ENCODE measurements at places on chromosomes 12 and 14.

- no peak for DNase-seq
These were observed 23.9 kb downstream of the NCKAP1L start for GRCh38 chr12:54521293-54522060.

DNA sequence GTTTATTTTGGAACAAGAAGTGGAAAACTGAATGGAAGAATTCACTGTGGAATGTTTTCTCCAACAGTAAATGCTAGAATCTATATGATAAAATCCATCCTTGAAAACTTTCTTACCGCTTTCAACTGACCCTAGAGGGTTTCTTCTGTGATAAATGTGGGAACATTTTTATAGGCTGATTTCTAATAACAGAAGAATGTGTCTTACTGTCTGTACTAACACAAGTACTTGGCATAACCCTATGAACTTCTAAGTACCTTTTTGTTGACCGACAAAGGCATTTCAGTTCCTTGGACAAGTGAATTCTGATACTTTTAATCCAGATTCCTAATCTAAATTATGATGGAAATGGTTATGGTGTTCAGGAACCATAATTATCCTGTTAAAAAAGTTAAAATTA, 1109.7 kb upstream of the FLRT2 start:
- no peak for DNase-seq

DNA sequence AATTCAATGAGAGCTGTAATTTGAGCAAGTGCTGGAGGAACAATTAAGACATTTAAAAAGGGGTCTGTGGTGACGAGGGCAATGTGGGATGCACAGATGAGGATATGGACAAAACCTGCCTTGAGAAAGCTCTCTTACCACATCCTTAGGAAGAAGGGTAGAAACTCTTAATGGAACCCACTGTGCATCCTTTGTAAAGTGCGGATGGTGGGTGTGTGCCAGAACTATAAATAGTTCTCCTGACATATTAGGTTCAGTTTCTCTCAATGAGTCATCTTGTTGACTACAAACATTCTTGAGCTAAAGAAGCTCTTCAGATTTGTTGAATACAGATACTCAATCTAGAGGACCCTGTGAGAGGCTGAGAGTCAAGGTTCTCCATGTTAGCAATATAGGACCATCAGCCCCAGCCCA, 106.1 kb upstream of the ANO4 start:
- peak; percentile 35 for DNase-seq

GRCh38 chr14:67111022-67111421, 78.2 kb upstream of the GARIN2 start:
- no peak for DNase-seq

GRCh38 chr14:104293851-104294627, 155.7 kb downstream of the KIF26A start:
- DNase-seq, result no peak

DNA sequence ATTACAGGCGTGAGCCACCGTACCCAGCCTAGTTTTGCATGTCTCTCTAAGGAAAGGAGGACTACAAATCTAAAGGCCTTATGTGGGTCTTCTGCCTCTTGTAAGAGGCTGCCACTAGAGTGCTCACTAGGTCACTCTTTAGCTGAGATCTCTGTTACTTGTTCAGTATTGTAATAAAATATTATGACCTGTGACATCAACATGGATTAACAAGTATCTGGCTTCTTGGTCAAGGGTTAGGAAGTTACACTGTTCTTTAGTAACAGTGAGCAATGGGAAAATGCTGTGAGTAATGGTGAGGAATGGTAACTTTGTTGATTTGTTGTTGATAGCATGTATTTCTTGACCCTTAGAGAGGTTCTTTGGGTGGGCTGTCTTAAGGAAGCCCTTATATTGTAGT, 50.5 kb downstream of the ERC1 start:
- DNase-seq, result no peak

DNA sequence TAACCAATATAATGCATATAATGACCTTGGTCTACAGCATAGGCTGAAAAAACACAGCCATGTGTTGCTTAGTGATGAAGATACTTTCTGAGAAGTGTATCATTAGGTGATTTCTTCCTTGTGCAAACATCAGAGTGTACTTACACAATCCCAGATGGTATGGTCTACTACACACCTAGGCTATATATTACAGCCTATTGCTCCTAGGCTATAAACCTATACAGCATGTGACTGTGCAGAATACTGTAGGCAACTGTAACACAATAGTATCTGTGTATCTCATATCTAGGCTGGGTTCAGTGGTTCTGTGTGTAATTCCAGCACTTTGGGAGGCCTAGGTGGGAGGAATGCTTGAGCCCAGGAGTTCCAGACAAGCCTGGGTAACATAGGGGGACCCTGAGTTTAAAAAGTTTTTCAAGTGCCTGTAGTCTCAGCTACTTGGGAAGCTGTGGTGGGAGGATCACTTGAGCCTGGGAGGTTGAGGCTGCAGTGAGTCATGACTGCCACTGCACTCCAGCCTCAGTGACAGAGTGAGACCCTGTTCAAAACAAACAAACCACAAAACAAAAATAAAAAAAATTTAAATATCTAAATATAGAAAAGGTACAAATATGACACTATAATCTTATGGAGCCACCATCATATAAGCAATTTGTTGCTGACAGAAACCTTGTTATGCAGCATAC, 66.6 kb downstream of the GRIP1 start:
- no peak for DNase-seq

GRCh38 chr14:69921052-69921451, 41.8 kb downstream of the SMOC1 start:
- DNase-seq, result no peak

- DNase-seq, result no peak
These were observed 4.7 kb upstream of the C1QL4 start for GRCh38 chr12:49341777-49342065.

- no peak for DNase-seq
These were observed 34.8 kb downstream of the ASCL1 start for GRCh38 chr12:102992297-102992696.

DNA sequence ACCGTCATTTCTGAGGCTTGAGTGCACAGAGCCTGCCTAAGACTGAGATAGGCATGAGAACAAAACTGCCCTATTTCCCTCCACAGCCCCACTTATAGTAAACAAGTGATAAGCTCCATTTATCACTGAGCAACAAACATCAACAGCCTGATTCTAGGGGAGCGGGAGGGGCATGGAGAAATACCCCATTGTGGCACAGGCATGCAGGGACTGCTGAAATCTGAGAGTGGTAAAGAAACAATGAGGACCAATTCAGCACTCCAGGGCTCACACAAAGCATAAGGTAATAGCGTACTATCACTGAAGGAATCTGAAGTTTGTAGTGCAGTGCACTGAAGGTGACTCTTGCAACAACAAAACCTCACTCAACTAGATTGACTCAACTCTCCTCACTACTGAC, 186.7 kb downstream of the ANO2 start:
- no peak for DNase-seq

DNA sequence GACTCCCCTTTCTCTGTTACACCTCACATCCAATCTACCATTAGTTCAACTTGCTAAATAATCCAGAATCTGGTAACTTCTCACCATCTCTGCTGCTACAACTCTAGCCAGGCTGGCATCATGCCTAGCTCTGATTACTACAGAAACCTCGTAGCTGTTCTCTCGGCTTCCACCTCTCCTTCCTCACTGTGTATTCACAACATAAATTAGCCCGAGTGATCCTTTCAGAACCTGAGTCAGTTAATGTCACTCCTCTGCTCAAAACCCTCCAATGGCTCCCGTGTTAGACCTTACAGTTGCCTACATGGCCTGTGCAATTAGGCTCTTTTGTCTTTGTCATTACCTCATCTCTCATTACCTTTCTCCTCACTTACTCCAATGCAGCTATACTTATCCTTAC, 139.4 kb downstream of the PDE3A start:
- DNase-seq, result no peak

DNA sequence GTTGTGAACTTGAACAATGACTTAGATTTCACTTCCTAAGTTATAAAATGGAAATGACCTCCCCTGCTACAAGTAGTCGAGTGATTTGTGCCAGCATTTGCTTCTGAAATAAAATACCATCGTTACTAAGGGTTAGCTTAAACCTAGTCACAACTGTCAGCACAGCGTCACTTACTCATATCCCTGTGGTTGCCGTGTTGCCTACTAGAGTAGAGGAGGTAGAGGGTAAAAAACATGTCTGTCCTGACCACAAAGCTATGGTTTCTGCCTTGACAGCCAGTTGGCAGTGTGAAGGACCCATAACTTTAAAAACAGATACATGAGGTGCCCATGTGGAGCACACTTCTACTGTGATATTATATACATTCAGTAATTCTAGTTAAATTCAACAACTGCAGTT, 234.2 kb upstream of the RGS6 start:
- DNase-seq, result no peak

DNA sequence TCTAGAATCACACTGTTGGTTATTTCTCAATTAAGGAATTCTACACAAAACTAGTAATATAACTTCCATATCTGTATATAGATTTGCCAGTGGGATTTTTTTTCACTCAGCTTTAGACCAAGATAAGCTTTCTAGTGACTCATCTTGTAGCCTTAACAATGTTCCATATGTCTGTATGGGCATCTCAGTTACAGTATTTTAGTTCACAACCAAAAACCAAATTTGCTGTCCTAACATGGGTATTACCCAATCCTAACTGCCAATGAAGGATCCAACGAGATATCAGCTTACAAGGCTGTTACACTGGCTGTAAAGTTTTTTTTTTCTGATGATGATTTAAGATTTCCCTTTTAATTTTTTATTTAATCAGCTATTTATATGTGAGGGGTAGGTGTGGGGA, 31.5 kb upstream of the KRR1 start:
- no peak for DNase-seq

- DNase-seq, result no peak
These were observed 217.5 kb downstream of the DPY19L2 start for GRCh38 chr12:63450816-63451215.

DNA sequence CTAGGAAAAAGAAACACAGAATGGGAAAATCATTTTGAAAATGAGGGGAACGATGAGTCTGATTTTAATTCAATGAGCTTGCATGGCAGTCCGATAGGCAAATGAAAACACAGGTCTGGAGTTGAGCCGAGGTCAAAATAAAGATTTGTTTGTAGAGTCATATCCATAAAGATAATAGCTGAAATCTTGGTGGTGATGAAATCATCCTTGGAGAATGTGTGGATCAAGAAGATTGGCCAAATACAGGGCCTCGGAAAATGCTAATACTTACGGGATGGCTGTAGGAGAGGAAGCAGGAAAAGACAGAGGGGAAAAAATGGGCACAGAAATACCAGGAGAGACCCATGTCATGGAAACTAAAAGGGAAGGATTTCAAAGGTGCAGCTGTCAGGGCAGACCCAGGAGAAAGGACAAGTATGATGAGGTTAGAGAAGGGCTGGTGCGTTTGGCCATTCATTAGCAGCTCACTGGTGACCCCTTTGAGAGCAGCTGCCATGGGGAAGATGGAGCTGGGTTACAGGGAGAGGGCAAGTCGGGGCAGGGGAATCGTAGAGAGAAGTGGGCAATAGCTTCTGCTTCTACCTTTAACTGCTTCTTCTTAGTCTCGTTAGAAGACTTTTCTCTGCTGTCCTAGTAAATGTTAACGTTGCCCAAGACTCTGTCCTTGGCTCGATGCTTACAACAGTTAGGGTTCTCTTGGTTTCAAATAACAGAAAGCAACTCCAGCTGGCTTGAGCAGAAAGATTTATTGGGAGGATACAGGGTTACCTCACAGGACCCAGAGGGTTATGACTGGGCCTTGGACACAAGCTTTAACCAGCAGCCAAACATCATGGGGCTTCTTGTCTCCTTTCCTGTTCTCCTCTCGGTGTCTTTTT, 161.8 kb downstream of the EFCAB11 start:
- peak; percentile 61 for DNase-seq

- no peak for DNase-seq
These were observed 2.2 kb downstream of the PIP4K2C start for GRCh38 chr12:57593187-57593586.

DNA sequence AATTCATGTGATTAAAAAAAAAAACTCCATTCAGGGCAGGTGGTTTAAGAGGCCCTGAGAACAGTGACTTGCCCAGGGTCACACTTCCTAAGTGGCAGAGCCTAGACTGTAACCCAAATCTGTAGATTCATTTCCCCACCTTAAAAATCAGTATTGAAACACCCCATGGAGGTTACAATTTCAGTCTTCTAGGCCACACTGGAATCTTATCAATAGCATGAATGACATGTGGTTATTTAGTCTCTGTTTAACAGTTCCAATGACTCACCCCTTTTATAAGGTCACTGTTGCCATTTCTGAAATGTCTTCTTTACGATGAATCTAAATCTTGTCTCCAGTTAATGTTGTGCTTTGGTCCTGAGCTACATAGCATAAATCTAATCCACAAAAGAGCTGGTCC, 262.3 kb upstream of the GRIP1 start:
- DNase-seq, result peak; percentile 8

- no peak for DNase-seq
These were observed 25.6 kb upstream of the CHPT1 start for GRCh38 chr12:101671833-101672232.

DNA sequence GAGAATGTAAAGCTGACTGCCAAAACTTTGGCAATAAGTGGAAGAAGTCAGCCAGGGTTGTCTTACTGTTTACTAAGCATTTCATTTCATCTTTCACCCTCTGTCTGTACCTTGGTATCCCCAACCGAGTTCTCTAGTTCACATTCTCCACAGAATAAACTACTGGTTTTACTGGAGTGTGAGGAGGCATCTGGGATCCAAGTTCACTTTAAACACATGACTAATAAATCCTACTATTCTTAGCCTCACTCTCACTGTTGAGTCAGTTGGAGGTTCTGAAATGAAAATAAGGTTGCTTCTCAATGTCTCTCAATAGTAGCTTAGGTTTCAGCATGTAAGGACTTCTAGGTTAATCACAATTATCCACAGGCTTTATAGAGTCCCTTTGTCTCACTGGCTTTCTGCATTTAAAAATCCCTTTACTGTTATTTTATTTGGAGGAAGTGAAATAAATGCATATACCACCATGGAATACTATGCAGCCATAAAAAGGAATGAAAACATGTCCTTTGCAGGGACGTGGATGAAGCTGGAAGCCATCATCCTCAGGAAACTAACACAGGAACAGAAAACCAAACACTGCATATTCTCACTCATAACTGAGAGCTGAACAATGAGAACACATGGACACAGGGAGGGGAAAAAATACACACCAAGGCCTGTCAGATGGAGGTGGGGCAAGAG, 95.8 kb downstream of the EPS8 start:
- DNase-seq, result peak; percentile 76

GRCh38 chr12:262817-263216, at the start of gene SLC6A13:
Gene SLC6A13, minus strand, starts transcription at chr12:262836. Its CDS starts 2,784 bp downstream, at chr12:260052.
- peak; percentile 15 for DNase-seq

DNA sequence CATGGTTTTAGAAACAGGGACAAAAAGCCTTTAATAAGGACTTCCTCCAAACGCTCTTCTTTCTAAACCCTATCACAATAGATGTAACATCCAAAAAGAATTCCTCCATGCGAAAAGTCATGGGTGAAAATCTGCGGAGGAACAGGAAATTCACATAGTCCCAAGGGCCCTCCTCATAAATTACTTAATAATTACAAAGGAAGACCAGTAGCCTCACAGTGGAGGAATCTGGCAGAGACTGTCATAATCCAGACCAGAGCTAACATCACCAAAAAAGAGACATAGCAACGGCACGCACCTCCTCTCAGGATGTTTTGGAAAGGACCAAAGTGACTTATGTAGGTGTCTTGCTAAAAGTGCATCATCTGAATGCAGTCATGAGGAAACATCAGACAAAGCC, 165.7 kb downstream of the ANO2 start:
- DNase-seq, result no peak

Measured in EH (cell line).